Fibroblast of skin of left biceps (primary cell): ENCODE measurements at places on chromosomes 4 and X.
A peak's percentile ranks its signal among the peaks of the same experiment; 100 is the strongest.

DNA sequence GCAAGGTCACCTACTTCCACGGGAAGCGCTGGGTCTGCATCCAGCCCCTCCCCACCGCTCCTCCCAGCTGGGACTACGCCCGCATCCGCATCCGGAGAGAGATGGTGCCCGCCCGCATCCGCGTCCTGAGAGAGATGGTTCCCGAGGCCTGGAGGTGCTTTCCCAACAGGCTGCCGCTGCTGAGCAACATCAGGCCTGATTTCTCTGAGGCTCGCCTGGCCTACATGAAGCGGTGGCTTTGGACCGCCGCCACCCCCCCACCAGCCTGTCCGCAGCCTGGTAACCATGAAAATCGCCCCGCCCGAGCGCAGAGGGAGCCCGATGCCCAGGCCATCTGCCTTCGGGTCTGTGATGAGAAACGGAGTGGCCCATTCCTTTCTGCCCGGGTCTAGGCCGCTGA, 18.1 kb downstream of the CLTRN start:
- DNase-seq: no peak

DNA sequence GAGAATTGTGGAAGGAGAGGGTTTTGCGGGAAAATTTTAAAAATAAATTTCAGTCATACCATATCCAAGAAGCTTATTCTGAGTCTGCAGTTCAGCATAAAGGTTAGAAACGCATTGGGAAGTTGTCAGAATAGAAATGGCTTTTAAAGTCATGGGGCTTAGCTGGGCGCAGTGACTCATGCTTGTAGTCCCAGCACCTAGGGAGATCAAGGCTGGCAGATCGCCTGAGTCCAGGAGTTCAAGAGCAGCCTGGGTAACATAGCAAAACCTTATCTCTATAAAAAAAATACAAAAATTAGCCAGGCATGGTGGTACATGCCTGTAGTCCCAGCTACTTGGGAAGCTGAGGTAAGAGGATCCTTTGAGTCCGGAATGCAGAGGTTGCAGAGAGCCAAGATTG, 3.9 kb upstream of the PLA2G12A start:
- DNase-seq: no peak

DNA sequence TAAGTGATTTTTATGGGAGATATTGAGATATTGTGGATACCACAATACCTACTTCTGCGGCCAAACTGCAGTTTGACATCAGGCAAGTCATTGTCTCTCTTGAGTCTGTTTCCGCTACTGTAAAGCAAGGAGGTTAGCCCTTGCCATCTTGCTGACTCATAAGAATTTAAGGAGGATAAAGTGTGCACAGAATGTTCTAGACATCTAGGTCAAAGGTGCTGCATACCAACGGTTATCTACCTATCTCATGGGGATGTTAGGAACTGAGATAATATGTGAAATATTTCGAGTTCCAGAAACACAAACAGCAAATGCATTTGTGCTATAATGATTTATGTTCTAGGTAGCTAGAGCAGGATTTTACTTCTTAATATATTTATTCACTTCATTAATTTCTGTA, 211.5 kb upstream of the NR3C2 start:
- no peak for DNase-seq

- DNase-seq: no peak
Measured at GRCh38 chr4:83308672-83309071, 24.1 kb upstream of the COQ2 start.

GRCh38 chr4:58767598-58767997, 1657.4 kb upstream of the IGFBP7 start:
- DNase-seq: no peak

DNA sequence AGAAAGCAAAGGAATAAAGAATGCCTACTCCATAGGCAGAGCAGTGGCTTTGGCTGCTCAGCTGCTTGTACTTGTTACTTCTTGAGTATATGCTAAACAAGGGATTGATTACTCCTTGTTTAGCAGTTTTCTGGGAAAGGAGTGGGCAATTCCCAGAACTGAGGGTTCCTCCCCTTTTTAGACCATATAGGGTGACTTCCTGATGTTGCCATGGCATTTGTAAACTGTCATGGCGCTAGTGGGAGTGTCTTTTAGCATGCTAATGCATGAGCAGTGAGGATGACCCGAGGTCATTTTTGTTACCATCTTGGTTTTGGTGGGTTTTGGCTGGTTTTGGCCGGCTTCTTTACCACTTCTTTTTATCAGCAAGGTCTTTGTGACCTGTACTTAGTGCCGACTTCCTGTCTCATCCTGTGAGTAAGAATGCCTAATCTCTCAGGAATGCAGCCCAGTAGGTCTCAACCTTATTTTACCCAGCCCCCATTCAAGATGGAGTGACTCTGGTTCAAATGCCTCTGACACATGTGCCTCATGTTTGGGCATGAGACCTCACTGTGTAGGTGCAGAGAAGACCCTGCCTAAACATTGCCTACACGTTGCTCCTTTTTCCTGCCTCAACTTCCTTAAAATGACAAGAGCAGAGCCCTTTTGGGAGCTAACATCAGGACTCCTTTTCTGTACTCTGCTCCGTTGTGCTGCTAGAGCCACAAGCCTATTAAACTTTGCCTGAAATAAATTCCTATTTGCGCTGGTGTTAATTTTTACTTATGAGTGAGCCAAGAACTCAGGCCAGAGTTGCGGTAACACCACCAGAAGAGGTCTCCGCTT, 21.0 kb upstream of the UBA6 start:
- DNase-seq: no peak

DNA sequence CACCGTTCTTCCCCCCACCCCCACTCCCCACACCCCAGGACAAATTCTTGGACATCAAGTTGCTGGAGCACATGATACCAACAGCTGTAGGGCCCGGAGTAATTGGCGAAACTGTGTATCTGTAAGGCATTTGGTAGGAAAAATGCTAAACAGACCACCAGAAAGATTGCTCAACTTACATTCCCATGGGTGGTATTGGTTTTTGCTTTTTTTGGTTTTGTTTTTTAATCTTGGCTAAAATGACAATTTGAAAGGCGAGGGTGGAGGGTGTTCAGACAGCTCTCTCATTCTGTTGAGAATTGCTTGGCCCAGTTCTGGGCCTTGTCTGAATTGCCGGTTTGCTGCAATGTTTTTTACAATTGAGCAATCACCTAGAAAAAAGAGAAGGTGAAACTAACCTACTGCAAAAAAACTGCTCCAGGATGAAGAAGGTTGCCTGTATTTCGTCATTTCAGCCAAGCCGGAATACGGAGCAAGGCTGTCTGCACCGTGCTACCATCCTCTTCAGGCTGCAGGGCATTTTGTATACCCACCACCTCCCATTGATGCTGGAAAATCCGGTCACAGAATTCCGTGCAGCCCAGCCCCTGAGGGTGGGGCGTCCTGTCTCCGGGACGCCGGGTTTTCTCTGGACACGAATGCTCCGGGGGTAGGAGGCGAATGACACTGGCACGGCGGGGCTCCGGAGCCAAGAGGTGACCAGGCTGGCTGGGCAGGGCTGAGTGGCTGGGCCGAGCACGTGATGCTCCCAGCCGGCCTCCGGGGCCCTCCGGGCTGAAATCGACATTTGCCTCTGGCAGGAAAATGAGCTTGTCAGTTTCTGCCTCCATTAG, at the start of gene CLCN4:
Gene CLCN4 (plus strand): TSS at position 777 of the 833 bp plus-strand sequence. CDS start 28,058 bp downstream, outside the sequence.
- DNase-seq: no peak

- no peak for DNase-seq
Measured at GRCh38 chrX:71974916-71975315, 64.3 kb downstream of the NHSL2 start.

- no peak for DNase-seq
Measured at GRCh38 chrX:46354481-46354880, 190.7 kb downstream of the ZNF674 start.

DNA sequence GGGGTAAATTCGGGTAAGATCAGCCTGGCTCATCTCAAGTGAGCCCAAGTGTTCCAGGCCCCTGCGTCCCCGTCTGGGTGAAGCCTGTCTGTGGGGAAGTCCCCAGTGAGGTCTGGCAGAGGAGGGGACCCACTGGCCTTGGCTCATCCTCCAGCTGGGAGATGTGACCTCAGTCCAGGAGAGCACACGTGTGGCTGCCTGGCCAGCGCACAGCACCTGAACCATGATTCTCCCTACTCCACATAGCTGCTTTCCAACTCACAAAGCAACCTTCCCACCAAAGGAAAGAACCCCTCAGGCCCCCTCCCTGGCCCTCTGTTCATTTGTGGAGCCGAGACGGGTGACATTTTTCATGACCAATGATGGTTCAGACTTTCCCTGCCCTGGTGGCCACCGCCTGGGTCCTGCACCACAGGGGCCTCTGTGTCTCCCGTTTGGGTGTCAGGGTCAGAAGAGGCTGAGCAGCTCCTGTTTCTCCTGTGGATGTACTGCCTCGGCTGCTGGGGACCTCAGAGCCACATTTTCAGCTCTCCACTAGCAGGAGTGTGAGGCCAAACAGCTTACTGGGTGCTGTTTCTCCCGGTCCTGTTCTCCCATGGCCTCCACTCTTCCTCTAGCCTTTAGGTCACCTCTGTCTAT, 111.4 kb downstream of the CPZ start:
- DNase-seq: no peak

- DNase-seq: no peak
Measured at GRCh38 chr4:5399790-5400421, 308.5 kb downstream of the EVC2 start.

GRCh38 chr4:102299354-102300107, 45.8 kb downstream of the SLC39A8 start:
- DNase-seq: peak; percentile 4

DNA sequence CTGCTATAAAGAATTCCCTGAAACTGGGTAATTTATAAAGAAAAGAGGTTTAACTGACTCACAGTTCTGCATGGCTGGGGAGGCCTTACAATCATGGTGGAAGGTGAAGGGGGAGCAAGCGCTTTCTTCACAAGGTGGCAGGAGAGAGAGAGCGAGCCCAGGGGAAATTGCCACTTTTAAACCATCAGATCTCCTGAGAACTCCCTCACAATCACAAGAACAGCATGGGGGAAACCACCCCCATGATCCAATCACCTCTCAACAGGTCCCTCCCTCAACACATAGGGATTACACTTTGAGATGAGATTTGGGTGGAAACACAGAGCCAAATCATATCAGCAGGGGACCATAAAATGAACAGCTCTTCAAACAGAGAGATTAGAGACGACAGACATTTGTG, 198.6 kb downstream of the MAGEB5 start:
- no peak for DNase-seq

DNA sequence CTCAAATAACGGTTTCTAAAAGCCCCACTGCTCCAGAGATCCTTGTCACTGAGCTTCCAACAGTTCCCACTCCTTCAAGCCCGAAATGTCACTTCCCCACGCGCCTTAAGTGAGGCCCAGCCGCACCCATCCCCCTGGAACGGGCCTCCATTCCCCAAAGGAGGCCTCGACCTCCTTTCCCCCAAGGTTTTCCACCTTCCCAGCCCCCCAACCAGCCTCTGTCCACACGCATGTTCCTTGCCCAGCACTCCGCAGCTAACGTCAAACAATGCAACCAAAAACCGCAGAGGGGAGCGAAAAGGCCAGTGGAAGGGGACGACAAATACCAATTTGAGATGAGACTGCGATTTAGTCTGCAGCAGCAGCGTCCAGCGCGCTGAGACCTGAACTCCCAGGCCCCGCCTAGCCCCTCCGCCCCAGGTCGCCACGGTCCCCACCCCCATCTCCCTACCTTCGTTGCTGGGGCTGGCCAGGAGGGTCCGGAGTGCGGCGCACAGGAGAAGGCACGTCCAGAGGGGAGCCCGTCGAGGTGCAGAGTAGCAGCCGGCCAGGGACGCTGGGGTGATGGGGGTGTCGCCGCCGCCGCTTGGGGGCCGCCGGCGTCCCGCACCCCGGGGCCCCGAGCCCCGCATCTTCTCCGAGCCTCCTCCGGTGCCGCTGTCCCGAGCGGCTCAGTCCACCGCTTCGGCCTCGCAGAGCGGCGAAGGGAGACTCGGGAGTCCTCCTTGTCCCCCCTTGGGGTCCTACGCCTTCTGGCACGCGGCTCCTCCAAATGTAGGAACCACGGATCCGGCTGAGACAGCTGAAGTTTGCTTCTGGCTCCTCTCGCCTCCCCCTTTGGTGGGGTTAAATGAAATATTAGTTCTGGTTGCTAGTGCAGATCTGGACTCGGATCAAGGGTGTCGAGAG, 924 bp downstream of the EPHA5 start:
- no peak for DNase-seq

- no peak for DNase-seq
Measured at GRCh38 chr4:184313702-184314659, 96.3 kb upstream of the ENPP6 start.

- DNase-seq: no peak
Measured at GRCh38 chrX:153501530-153501929, 6.8 kb downstream of the BGN start.

DNA sequence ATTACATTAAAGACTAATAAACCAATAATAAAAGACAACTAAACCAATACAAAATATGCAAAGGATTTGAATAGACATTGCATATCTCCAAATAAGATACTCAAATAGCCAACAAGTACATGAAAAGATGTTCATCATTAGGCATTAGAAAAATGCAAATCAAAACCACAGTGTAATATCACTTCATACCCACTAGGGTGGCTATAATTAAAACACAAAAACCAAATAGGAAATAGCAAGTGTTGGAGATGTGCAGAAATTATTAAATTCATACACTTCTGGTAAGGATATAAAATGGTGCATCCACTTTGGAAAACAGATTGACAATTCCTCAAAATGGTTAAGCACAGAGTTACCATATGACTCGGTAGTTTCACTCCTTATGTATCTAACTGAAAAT, 860.8 kb upstream of the DIAPH2 start:
- no peak for DNase-seq

DNA sequence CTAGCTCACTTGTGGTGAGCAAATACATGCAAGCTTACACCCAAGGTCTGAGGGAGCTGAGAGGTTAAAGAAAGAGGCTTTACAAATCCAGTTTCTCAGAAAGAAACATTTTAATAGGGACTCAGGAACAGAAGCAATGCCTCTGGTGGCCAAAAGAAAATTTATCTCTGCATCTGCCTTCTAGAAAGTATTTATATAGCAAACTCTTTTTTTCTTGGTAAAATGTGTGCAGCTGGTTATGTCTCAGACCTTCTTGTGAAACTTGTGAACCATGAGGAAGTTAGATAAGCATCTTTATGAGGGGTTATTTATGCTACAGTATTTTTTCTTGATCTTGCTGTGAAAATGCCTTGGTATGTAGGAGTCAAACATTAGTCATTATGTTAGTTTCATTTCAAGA, 48.5 kb upstream of the CYSLTR1 start:
- DNase-seq: no peak

GRCh38 chr4:3741217-3742011, 24.8 kb upstream of the ADRA2C start:
- DNase-seq: no peak

DNA sequence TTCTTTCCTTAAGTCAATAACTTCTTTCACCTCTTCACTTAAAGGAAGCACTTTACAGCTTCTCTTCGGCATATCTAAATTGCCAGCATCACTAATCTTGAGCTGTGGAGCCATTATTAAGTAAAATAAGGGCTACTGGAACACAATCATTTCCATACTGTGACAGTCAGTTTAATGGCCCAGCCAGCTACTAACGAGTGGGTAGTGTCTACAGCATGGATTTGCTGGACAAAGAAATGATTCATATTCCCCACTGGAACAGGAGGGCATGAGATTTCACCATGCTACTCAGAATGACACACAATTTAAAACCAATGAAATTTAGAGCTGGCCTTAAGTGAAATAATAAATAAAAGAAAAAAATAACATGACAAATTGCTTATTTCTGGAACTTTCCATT, 72.1 kb downstream of the DDIT4L start:
- no peak for DNase-seq

- DNase-seq: no peak
Measured at GRCh38 chr4:54487491-54487890, 170.3 kb upstream of the KIT start.
